ENCODE measurements at places on chromosomes 4 and X.

DNA sequence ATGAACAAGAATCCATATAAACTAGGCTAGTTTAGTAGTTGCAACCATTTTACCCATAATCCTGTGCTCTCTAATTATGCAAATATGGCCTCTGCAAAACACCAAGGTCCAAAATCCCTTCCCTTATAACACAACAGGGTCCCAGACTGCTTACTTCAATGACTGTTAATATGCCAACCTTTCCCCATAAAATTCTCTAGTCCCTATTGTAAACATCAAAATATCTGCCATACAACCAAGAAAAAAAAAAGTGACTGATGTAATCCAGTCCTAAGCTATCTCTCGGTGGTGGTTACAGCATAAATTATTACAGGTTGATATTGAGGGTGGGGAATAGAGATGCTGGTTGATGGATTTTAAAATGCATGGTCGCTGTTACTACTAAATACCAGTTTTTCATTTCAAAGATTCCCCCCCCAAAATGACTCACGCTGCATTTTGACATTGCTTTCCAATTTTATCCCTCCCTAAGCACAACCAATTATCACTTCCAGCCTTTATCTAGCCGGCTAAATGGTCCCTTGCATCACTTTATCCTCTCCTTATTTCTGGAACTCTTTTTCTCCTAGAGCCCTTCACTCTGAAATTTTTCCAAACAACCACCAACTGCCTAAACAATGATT, 44.8 kb downstream of the TSPAN5 start:
- DNase-seq, result no peak

DNA sequence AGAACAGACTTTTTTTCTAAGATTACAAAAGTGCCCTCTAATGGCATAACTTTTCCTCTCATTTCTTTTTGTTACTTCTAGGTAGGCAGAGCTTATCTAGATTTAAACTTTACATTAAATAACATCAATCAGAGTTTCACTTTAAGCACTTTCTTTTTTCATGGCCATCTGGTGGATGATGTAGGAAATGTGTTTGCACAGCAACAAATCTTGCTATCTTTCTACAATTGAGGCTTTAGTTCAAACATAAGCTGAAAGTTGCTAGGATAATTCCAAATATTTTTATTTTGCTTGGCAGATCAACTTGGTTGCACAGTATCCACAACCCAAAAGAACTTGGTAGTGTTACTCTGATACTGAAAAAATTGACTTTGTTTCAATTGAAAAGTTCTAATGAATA, 22.0 kb downstream of the NDNF start:
- DNase-seq, result no peak

GRCh38 chrX:152641256-152641875, 3.7 kb downstream of the GABRQ start:
- DNase-seq, result peak; percentile 77

- DNase-seq, result no peak
Observed at GRCh38 chrX:40671126-40671525, 23.8 kb upstream of the CXorf38 start.

DNA sequence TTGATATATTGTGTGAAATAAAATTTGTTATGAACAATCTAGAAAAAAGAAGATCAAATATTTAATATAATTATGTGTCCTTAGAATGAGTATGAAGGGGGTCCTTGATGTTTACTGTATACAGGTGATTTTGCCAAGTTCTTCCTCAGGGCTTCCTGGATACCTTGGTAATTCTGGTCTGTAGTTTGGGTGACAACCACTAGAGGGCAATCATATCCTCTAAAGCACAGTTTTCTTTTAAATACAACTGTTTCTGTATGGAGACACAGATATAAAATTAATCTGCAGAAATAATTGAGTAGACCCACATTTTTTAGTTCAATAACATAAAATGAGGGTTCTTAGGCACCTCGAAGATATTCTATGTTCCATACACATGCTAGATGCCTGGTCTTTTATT, 157.7 kb downstream of the SPANXN1 start:
- DNase-seq, result no peak

- DNase-seq, result no peak
Observed at GRCh38 chr4:150720973-150721518, 139.1 kb downstream of the MAB21L2 start.

- DNase-seq, result no peak
Observed at GRCh38 chrX:39475372-39475771, 622.4 kb downstream of the BCOR start.

DNA sequence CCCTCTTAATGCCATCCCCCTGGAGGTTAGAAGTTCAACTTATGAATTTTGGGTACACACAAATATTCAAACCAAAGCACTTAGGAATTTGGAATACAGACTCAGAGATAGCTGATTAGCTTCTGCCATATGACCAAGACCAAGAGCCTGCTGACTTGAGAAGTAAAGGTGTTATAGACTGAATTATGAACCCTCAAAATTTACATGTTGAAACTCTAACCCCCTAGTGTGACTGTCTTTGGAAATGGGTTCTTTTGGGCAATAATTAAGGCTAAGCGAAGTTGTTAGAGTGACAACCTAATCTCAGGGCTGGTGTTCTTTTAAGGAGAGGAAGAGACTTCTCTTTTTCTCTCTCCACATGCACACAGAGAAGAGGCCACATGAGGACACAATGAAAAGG, 151.2 kb downstream of the COX18 start:
- DNase-seq, result no peak

DNA sequence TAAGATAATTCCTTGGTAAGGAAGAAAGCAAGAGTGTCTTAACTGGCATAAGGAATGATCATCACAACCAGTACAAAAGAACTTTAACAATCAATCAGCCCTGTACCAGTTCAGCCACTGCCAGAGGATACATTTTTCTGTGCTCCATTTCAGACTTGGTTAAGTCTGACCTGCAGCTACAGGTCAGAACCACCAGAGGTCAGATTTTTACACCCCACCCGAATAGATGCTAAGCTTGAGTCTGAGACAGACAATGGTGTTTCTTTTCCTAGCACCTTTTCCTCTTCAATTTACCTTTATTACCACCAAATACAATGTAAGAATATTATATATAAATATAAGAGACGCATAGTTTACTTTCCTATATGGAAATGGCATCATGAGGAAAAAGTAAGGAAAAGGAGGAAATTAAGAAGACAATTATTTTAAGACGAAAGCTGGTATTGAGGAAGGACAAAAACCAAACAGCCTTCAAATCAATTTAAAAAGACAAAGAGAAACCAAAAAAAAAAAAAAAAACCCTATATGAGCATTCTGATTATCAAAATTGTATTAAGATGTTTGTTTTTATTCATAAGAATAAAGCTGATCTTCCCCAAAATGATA, 215.3 kb upstream of the TTC29 start:
- DNase-seq, result peak; percentile 40

DNA sequence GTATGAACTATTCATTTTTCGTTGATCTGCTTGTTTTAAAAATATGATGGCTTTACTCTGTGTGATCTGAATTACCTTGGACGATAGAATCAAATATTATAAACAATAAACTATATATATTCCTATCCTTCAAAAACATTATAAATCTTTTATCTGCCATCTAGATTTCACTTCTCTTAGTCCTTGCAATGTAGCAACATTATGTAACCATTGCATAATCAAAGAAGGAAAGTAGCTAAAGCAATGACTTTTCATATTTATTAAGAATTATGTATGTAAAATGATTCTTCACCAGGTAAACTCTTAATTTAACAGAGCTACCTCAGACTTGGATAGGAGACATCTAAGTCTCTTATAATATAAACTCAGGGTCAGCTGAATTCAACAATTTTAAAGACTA, 210.5 kb downstream of the ADAMTS3 start:
- DNase-seq, result no peak

DNA sequence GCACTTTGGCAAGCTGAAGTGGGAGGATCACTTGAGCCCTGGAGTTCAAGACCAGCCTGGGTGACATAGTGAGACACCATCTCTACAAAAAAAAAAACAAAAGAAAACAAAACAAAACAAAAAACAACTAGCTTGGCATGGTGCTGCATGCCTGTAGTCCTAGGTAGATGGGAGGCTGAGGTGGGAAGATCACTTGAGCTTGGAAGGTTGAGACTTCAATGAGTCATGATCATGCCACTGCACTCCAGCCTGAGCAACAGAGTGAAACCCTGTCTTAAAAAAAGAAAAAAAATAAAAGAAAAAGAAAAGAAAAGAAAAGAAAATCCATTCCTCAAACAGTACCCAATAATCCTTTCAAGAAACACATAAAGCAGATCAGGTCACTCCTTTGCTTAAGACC, 14.9 kb upstream of the ERCC6L start:
- DNase-seq, result no peak

DNA sequence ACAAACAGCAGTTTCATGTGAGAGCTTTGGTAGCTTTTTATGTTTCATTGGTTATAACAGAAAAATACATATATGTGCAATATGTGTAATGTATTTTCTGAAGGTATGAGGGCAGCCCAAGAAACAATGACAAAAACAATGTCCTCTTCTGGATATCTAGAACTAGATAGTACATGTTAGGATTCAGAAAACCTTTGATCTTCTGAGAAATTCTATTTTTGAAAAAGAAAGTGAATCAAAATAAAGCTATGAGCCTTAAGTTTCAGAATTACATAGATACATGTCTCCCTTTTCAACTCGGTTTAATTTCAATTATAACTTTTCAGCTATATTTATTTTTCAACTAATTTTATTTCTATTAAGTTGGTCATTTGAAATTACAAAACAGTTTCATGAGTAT, 131.9 kb downstream of the REELD1 start:
- DNase-seq, result no peak

GRCh38 chr4:180028682-180029081, 2214.5 kb upstream of the TENM3 start:
- DNase-seq, result peak; percentile 63

- DNase-seq, result no peak
Observed at GRCh38 chr4:10608501-10609219, 75.9 kb downstream of the CLNK start.

DNA sequence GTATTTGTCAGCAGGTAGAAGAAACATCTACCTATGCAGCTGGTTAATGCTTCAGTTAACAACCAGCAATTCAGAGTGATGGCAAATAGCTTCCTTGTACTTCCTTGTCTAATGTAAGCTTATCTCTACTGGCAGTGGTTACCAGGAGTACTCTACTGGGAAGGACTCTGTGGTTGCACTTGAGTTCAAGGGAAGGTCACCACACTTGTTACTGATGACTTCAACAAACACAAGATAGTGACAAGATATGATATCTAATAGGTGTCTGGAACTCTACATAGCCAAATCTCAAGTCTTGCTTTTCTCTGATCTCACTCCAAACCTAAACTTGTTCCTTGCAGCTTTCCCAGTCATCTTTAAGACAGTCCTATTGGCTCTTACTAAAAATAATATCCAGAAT, 1644.9 kb upstream of the TENM3 start:
- DNase-seq, result no peak

GRCh38 chr4:175424111-175424510, 388.0 kb downstream of the GPM6A start:
- DNase-seq, result no peak
